ENCODE measurements at places on chromosomes 12 and 14.

DNA sequence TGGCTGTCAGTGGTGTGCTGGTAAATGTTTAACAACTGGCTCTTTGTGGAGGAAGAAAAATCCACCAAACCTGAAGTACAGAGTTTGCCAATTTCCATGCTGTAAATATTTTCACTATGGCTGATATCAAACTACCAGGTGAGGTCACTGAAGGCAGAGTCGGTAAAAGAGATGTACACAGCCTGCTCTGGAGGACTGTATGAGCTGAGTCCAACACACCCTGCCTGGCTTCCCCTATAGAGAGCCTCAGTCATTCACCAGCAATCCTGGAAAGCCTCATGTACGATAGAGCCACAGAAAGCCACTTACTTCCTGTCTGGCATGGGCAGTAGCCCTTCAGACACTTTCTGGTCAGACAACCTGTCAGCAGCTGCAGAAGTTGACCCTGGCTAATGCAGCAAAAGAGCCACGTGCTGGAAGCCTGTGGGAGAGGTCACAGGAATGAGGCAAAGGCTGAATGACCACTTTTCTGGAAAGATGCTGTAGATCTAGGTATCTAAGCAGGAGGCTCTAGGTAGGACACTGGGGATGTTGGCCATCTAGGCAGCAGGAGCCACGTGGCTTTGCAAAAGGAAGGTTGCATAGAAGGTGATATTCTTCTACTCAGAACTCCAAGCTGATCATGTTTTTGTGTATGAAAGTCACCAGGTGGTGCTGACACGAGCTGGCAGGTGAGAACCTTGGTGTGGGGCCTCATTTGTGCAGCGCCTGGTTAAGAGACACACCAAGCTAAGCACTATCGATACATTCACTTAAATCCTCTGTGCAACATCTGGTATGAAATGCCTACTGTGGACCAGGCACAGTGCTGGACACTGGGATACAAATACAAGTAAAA is 553.9 kb downstream of the VRK1 start:
- DNase-seq, result no peak

DNA sequence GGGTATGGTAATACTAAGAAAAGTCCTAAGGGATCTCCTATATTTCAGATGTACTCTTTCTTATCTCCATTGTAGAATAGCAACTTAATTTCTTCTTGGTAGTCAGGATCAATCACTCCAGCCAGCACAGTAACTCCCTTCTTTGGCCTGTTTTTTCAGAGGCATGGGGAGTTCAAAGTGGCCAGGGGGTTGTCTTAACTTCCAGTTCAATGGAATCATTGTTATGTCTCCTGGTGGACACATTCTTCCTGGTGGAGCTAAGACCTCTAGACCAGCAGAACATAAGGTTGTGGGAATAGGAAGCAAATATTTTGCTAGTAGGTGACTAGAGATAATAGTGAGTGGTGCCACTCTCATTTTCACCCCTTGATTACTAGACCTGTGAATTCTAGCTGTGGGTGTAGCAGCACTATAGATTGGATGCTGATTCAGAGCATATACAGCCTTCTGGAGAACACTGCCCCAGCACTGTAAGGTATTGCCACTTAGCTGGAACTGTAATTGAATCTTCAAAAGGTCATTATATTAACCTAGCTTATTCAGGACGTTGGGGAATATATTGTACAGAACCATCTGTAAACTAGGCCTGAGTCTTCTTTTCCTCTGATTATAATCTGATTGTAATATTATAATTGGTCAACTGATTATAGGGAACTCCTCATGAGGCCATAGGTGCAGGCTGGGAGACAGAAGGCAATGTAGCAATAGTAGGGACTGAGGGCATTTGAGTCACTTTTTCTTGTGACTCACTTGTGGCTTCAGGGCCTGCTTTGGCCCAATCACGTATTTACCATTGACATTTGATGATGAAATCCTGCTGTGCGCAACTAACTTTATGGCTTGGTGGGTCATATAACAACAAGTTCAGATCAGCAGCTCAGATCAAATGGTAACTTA is 60.2 kb upstream of the ATP2B1 start:
- no peak for DNase-seq

DNA sequence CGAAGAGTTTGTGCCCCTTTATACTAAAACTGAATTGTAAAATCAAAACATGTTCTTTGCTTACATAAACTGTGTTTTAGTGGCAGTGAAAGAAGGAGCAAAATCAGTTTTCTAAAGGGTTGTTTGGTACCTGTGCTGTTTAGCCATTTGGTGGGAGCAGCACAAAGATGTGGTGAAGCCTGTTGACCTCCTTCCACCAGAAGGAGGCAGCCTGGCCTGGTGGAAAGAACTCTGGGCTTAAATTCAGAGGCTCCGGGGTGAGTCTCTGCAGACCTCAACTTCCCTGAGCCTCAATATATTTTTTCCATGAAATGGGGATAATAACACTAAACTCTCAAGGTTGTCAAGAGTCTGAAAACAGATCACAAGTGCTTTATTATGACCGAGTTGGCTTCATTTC is 502.5 kb downstream of the VRK1 start:
- no peak for DNase-seq

DNA sequence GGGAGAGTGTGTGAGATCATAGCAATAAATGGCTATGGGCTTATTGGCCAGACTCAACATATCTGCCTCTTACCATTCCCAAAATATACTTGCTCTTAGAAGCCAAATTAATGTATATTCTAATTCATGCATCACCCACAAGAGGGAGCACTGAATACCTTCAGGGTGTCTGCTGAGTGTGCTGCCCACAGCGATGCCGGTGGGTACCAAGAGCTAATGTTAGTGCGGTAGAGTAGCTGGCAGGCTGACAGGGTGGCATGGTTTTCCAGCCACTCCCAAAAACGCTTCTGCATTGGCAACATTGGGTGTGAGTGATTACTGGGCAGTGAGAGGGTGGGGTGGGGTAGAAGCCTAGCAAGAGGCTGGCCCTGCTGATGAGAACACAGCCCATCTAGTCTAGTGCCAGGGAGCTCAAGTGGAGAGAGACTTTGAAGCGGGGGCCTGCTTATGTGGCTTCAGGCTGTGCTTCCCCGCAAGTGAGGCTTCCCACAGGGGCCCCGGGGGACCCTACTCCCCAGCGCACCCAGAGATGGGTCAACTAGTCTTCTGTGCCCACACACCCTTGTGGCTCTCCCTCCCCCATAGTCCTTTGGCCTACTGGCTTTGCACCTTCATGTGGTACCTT is 9.2 kb upstream of the PLEKHD1 start:
- peak; percentile 48 for DNase-seq

GRCh38 chr12:53279283-53279869 is 11.3 kb downstream of the ESPL1 start:
- DNase-seq, result no peak

DNA sequence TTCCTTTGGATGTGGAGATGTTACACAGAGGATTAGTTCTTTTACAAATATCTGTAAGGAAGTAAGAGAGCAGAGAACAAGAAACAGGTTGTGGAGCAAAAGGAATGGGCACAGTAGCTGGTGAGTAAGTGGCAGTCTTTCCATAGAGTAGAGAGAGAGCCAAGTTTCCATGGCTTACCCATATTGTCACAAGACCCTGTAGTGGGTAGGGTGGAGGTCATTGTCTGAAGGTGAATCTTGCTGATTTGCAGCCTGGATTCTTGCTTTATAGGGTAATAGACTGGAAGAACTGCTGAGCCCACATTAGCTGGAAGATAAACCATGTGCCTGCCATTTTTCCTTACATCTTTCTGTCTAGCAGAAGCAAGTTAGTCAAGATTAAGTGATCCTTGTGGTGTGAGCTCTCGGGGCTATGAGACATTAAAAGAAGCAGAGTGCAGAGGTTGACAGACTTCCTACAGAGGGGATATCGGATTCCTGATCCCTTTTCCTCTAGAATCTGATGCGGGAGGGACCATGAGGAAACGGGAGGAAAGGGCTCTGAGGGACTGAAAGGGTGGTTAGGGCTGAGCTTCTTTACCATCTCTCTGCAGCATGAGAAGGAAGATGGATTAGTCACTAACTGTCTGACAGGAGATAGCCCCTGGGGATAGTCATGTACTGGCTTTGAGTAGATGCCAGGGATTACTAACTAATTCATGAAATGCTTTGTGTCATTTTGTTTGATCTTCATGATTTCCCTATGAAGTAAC is 44.0 kb upstream of the LRTM2 start:
- DNase-seq, result no peak

GRCh38 chr14:78933166-78933565 is 763.0 kb downstream of the NRXN3 start:
- DNase-seq, result no peak

GRCh38 chr12:55908726-55909512 is 18.8 kb downstream of the PYM1 start:
- no peak for DNase-seq

DNA sequence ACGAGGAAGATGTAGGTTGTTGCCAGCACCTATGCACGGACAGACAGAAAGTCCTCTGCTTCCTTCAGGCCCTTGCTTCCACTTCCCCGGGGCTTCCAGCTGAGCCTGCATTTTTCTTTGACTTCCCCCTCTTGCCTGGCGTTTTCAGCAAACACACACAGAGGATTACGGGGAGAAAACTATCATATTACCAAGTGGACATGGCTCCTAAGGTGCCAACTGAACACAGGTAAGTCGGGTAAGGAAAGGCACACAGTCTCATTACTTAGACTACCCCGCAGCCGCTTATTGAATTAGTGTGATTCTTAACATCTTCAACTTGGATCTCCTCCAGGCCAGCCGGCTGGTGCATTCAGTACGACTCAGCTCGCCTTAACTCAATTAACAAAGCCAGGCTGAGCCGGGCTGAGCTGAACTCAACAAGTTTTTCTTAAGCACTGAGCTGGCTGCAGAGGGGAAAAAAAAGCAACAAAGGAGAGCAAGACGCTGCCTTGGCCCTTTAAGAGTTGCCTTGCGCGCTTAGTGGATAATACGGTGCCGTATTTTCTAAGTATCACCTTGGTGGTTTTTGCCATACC is 19.2 kb upstream of the MAP1LC3B2 start:
- peak; percentile 96 for DNase-seq

- DNase-seq, result no peak
Measured at GRCh38 chr12:23133471-23133870, 508.5 kb downstream of the ETNK1 start.

DNA sequence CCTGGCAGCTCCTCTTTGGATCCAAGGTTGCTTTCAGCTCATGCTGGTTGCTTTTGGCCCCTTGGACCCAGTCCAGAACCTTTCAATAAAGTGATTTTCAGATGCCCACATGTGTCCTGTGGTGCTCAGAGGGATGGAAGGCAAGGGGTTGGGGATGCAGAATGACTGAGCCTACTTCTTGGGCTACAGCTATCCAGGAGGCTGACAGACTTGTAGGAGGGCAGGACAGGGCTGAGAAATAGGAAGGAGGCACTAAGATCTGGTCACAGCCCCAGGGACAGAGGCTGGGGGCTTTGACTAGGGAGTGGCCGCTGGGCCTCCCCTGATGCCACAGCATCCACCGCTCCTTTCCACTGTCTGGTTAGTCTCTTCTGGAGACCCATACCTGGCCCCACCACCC is 1.2 kb upstream of the HOXC11 start:
- DNase-seq, result no peak

DNA sequence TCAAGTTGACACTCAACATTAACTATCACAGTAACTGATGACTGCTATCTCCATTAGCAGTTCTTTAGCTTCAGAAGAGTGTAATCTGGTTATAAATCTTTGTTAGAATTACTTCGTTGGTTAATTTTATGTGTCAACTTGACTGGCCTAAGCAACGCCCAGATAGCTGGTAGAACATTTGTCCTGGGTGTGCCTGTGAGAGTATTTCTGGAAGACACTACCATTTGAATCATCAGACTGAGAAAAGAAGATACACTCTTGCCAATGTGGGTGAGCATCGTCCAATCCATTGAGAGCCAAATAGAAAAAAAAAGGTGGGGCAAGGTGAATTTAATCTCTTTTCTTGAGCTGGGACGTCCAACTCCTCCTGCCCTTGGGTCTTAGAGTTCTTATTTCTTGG is 129.0 kb downstream of the IGF1 start:
- no peak for DNase-seq

GRCh38 chr12:54051874-54052437 is 1.7 kb upstream of the HOXC4 start:
- DNase-seq, result no peak

DNA sequence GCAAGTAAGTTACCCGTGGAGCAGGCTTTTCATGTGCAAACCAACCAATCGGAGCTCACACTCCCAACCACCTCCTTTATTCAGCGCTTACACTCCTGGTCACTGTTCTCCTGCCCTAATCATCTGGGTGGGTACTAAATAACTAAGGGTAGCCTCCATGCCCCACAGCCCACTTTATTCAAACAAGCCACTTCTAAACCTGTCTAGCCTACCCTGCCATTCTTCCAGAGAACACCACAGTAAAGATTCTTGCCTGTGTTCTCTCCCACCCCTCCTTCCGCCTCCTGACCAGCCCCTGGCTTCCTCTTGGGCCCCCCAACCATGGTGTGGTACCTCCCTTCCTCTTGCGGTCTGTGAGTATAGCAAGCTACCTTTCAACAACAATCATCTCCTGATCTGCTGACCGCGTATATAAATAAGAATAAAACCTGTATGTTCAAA is 581.9 kb downstream of the VRK1 start:
- DNase-seq, result no peak

DNA sequence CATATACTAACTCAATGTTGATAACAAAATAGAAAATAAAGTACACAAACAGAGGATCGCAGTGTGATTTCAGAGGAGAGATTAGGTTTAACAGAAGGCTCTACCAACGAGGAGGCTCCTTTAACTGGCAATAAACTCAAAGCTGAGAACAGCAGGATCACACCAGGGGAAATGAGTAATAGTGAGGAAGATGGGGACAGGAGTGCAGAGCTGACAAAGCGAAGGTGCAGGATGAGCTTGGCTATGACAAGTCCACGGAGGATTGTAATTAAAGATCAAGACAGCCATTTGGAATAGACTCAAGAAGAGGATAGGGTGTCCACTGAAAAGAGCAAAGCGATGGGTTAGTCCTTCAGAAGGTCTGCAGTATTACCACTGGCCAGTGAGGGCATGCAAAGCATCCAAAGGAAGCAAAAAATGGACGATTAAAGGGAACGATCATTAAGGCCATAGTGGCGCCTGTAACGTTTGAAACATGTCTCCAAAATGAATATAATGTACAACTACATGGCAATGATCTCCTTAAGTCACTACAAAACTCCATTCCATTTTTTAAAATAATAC is 85.3 kb downstream of the GRIN2B start:
- no peak for DNase-seq

DNA sequence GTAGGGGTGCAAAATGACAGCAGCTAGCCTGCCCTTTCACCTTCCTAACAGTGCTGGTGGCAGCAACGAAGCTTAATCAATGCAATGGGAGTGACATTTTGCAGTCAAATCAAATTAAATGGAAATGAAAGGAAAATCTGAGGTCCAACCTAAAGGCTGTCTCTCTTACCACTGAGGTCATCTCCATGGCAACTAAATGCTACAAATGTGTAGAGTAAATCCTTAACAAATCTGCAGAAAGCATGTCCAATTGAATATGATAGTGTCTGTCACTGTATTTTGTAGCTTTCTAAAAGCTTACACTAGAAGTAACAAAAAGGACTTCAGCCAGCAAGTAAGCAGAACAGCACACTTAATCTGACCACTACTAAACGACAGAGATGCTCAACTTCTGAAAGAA is 488.8 kb downstream of the BCAT1 start:
- DNase-seq, result no peak

- no peak for DNase-seq
Measured at GRCh38 chr14:30822080-30822571, 52.2 kb upstream of the COCH start.

All from RPMI8226 (cell line).